NCI-H1092 treated with DMSO at 0.1 percent for 48 hours (cell line): ENCODE measurements at places on chromosomes 4 and X.
A peak's percentile ranks its signal among the peaks of the same experiment; 100 is the strongest.

DNA sequence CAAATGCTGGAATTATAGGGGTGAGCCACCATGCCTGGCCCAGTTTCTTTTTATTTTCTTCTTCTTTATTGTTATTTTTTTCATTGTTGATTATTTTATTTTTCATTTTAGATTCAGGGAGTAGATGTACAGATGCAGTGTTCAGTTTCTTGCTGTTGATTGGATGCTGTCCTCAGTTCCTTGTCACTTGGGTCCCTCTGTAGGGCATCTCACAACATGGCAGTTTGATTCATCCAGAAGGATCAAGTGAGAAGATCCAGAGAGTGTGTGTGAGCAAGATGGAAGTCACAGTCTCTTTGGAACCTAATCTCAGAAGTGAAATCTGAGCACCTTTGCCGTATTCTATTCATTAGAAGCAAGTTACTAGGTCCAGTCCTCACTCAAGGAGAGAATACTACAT, 20.9 kb downstream of the HMGB3 start:
- DNase-seq: peak; percentile 26

DNA sequence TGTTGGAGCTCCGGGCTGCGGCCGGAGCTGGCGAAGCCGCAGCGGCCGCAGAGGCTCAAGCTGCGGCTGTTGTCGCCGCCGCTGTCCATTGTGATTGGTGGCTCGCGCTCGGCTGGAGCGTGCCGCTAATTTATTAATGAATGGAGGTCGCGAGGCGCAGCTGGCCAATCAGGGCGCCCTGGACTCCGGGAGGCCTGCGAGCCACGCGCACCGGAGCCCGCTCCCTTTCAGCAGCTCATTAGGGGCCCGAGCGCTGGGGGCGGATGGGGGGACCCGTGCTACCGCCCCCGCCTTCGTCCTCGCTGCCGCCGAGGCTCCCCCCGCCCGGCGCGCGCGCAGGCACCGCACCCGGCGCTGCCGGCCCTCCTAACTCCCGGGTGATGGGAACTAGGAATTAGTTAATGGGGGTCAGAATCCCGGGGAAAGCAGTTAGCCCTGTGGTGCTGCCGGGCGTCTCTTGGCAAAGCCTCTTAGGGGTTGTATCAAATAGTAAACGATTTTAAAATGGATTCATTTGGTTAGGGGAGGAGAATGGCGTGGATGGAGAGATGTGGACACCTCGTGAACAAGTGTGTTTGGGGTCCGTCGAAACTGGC, 589 bp upstream of the NEUROG2 start:
- DNase-seq: peak; percentile 82

DNA sequence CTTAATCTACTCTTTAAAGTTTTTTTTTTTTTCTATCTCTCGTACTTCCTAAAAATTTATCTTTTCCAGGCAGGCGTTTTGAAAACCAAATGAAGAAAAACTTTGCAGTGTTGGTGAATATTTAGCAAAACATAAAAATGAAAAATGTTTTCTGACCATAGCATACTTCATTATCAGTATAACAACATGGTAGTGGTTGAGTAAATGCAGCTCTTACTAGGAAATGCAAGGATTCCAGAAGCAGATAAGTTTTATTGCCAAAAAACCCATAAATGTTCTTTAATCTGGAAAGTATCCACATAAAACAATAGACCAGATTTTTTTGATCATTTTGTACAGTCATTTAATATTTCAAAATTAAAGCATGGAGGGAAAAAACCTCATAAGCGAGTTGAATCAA, 136.9 kb upstream of the GUCY1A1 start:
- DNase-seq: no peak

DNA sequence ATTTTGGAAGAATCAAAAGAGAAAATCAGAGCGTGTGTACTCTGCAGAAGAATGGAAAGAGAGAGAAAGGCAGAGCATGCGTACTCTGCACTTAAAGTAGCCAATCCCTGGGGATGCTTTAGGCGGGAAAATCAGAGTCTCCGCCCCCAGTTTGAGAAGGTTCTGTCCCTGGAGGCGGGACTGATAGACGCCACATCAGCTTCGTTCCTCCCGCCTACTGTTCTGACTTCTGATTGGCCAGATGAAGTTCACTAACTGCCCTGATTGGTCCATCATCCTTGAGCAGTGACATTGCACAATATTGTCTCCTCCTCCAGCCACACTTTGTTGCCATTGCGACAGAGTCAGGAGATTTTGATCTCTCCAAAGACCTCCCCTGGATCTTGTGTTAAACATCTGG, 23.8 kb downstream of the SSX1 start:
- DNase-seq: no peak

GRCh38 chrX:44224760-44225159, 118.7 kb downstream of the EFHC2 start:
- DNase-seq: no peak

- peak; percentile 75 for DNase-seq
Measured at GRCh38 chrX:153667956-153668396, 5.6 kb downstream of the PNCK start.

DNA sequence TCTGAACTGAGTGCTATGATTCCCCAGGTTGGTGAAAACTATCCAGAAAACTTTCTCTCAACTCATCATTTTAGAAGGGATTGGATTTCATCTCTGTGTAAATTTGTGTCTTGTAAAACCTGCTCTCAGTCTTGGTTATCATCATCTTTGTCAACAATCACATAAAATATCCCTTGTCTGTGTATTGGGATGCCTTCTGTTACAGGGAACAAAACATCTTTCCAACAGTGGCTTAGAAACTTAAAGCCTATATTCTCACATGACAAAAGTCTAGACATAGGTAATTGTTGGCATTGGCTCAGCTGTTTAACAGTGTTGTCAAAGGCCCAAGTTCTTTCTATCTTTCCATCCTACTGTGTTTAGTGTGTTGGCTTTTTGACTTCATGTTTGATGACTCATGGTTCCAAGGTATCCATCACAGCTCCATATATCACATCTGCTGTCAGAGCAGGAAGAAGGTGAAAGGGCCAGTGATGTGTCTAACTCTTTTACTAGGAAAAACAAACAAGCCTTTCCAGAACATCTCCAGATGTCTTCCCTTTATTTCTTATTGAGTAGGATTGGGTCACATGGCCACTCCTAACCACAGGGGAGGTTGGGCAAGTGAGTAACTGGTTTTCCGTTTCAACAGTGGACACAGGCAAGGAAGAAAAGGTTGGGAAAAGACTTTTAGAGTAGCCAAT, 65.0 kb downstream of the PHEX start:
- no peak for DNase-seq

- no peak for DNase-seq
Measured at GRCh38 chr4:182427554-182427953, 184.4 kb downstream of the TENM3 start.

DNA sequence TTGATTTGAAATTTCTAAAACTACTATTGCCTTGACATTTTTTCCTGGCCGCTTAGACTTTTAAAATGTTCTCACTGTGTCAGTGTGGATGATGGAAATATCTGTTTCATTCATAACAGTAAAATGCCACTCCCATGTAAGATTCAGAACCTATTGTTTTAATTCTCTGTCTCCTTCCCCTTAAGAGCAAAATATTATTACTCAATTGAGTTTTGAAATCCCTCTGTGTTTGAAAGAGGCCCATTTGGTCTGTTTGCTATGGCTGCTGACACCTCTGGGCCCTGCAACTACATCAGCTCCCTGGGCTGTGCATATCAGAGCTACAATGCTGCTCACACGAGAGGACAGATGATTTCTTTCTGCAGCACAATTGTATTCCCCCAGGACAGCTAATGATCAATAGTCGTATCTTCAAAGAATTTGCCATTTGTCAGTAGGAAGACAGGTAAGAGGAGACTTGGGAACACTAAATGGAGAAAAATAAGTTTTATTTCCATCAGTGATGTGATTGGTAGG, 388.0 kb upstream of the GALNT7 start:
- DNase-seq: no peak

DNA sequence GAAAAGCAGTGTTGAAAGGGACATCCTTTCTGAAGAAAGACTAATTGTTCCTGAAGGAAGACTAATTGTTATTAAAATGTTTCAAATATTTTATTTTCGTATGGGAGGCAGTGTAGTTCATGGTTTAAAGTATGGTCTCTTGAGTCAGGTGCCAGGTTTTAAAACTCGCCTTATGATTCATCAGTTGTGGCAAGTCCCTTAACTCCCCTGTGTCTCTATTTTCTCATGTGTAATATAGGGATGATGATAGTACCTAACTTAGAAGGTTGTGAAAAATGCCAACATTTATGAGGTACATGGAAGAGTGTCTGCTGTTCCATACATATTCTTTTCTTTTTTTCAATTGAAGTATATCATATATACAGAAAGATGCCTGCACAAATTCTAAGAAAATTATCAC, 414.2 kb upstream of the DIPK2B start:
- no peak for DNase-seq

DNA sequence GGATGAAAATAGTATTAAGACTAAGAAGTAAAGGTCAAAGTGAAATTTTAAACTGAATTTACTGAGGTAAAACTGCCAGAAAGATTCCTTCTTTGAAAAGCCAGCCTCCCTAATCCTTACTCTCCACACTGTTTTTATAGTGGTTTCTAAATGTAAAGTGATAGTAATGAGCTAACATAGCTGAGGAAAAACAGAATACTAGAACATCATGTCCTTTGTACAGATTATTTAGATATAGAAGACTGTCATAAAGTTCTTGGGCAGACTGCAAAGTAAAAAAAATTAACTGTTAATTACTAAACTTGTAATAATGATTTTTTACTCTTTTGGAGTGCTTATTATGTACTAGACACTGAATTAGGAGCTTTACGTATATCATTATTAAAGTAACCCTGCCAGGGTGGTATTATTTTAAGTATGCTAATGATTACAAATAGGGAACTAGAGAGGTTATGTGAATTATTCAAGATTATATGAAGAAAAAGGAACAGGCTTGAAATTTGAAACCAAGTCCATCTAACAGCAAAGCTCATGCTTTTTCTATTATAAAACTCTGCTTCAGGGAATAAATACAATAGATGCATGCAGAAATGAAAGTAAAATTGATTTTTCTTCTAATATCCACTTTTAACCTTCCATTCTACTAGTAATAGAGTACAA, 150.5 kb downstream of the TBCK start:
- DNase-seq: no peak

DNA sequence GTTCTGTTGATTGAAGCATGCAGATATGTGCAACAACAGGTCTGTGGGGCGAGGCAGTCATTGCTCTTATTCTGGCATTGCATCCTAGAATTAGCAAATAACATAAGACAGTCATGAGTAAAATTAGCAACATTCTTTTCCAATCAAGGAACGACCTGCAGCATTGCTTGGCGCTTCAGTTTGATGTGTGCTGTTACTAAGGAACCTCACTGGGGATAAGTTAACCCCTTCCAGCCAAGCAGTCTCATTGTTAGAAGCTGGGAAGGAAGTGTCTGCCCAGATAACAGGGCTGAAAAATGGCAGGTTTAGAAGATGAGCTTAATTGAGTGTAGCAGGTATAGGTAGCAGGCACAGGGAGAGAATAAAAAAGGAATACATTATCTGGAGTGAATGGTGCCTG, 55.4 kb downstream of the RBM46 start:
- DNase-seq: no peak
